ENCODE measurements at places on chromosomes 7 and 10. TPM values are rescaled to one million over a fixed set of nuclear protein-coding genes. Genes with fewer than 3 reads are reported as not detected.
A peak's percentile ranks its signal among the peaks of the same experiment; 100 is the strongest.

- DNase-seq: no peak
- no peaks in the 10 kb centered on the region for H3K36me3 ChIP-seq
- H3K4me3 ChIP-seq: no peak overlapping the region
- H3K4me1 ChIP-seq: no peaks in the 10 kb centered on the region
Measured at GRCh38 chr7:94069162-94069739, 65.1 kb upstream of the BET1 start.

GRCh38 chr10:115947104-115947503 lies 325.9 kb downstream of the GFRA1 start:
- H3K27ac ChIP-seq: no peak overlapping the region
- DNase-seq: no peak
- H3K27me3 ChIP-seq: no peaks in the 10 kb centered on the region

Gene ACTL6B
- total RNA-seq: not detected

- no peaks in the 10 kb centered on the region for H3K27me3 ChIP-seq
- H3K27ac ChIP-seq: no peak overlapping the region
- no peaks in the 10 kb centered on the region for H3K36me3 ChIP-seq
- no peak overlapping the region for H3K4me3 ChIP-seq
Measured at GRCh38 chr10:58829839-58830238, 317.2 kb downstream of the BICC1 start.

- H3K4me1 ChIP-seq: peaks cover 17% of the 10 kb centered on the region
- peak overlapping the region; percentile 77 for H3K4me3 ChIP-seq
- H3K36me3 ChIP-seq: peaks cover 42% of the 10 kb centered on the region
- DNase-seq: peak; percentile 99
- peak overlapping the region; percentile 99 for H3K27ac ChIP-seq
- H3K27me3 ChIP-seq: no peaks in the 10 kb centered on the region
Measured at GRCh38 chr7:1536743-1537534, 6.4 kb downstream of the MAFK start.

- H3K27ac ChIP-seq: no peak overlapping the region
- H3K4me1 ChIP-seq: no peaks in the 10 kb centered on the region
- DNase-seq: no peak
- no peak overlapping the region for H3K4me3 ChIP-seq
- H3K27me3 ChIP-seq: no peaks in the 10 kb centered on the region
Measured at GRCh38 chr10:90075995-90076394, 374.6 kb downstream of the KIF20B start.

- DNase-seq: no peak
- H3K27ac ChIP-seq: no peak overlapping the region
- H3K4me3 ChIP-seq: no peak overlapping the region
Measured at GRCh38 chr7:27863880-27864279, 123.9 kb downstream of the TAX1BP1 start.

DNA sequence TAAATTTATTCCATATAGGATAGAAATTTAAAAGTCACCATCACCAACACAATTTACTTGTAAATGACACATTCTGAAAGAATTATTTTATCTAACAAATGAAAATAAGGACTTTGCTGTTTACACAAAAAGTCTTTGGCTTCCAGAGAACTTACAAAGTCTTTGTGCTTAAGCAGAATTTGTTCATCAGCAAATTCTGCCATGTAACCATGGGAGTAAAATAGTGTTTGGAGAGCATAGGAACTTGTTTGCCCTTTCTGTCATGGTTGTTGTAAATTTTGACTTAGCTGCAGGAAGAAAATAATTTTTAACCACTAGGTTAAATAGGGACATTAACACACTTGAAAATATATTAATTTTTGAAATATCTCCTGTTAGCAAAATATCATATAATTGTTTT lies 15.2 kb downstream of the FGL2 start:
- H3K27me3 ChIP-seq: no peaks in the 10 kb centered on the region
- peaks cover 13% of the 10 kb centered on the region for H3K4me1 ChIP-seq
- no peak overlapping the region for H3K4me3 ChIP-seq
- H3K36me3 ChIP-seq: no peaks in the 10 kb centered on the region

- no peaks in the 10 kb centered on the region for H3K27me3 ChIP-seq
- H3K4me3 ChIP-seq: no peak overlapping the region
- DNase-seq: no peak
- H3K27ac ChIP-seq: no peak overlapping the region
- H3K36me3 ChIP-seq: no peaks in the 10 kb centered on the region
Measured at GRCh38 chr10:5390607-5391205, 13.9 kb downstream of the TUBAL3 start.

- no peaks in the 10 kb centered on the region for H3K36me3 ChIP-seq
- H3K27ac ChIP-seq: no peak overlapping the region
- H3K4me3 ChIP-seq: no peak overlapping the region
- no peak for DNase-seq
- no peaks in the 10 kb centered on the region for H3K4me1 ChIP-seq
Measured at GRCh38 chr7:14688208-14688607, 214.3 kb downstream of the DGKB start.

DNA sequence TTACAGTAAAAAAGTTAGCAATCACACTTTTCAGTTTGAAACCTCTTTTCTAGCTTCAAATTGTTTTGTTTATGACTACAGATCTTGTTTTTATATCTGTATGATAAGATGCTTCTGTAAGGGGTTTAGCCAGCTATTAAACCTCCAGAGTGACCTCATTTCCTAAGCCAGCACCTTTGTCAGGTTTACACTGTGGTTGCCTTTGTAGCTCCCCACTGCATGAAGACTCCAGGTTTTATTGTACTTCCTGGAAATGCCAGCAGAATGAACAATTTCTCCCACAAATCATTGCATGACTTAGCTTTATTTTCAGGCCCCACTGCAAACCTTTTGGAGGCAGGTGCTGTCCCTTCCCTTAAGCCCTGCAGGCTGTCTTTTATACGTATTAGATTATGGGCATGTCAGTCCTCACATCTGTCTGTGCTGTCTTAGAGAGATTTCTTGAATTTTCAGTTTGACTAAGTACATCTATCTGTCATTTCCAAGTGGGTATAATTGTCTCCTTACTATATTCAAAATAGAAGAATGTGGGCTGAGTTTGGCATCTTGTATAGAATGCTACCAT lies 8.2 kb upstream of the AGR3 start:
- H3K4me3 ChIP-seq: no peak overlapping the region
- H3K27me3 ChIP-seq: no peaks in the 10 kb centered on the region
- no peaks in the 10 kb centered on the region for H3K36me3 ChIP-seq
- H3K4me1 ChIP-seq: no peaks in the 10 kb centered on the region

DNA sequence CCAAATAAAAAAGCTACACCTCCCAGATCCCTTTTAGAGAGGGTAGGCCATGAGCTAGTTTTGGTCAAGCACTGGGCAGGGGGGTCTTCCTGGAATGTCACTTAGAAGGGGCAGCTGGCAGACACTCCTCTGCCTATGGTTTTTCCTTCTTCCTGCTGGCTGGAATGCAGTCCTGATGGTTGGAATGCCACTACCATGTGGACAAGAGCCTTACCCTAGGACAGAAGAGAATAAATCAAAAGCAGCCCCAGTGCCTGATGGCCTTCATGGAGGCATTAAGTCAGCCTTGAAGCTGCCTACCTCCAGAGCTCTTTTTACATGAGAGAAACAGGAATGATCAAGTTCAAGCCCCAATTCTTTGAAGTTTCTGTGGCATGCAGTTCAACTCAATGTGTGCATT lies 43.5 kb upstream of the SORBS1 start:
- no peaks in the 10 kb centered on the region for H3K27me3 ChIP-seq
- no peak for DNase-seq
- peaks cover 8% of the 10 kb centered on the region for H3K36me3 ChIP-seq
- peak overlapping the region; percentile 84 for H3K27ac ChIP-seq
- H3K4me1 ChIP-seq: peaks cover 34% of the 10 kb centered on the region
- no peak overlapping the region for H3K4me3 ChIP-seq

GRCh38 chr7:1432411-1433082 lies 26.7 kb downstream of the MICALL2 start:
- no peak overlapping the region for H3K4me3 ChIP-seq
- H3K4me1 ChIP-seq: no peaks in the 10 kb centered on the region
- DNase-seq: peak; percentile 73
- no peak overlapping the region for H3K27ac ChIP-seq
- H3K36me3 ChIP-seq: peaks cover 15% of the 10 kb centered on the region
